ENCODE measurements at places on chromosomes 1 and 21. TPM values are rescaled to one million over a fixed set of nuclear protein-coding genes. Genes with fewer than 3 reads are reported as not detected.

Gene KCNAB2
- 5.8 TPM for total RNA-seq

Gene PLA2G2D
- not detected for total RNA-seq

Gene CADM3
- not detected for total RNA-seq

Gene TNFRSF18
- total RNA-seq: 0.34 TPM

Gene CFAP57
- total RNA-seq: 0.16 TPM

Gene FALEC
- 1.6 TPM for total RNA-seq

Gene LRRC38
- total RNA-seq: not detected

Gene SLAMF9
- total RNA-seq: not detected

Gene CR1L
- total RNA-seq: not detected

Gene AADACL4
- 0.09 TPM for total RNA-seq

Gene MAP3K21
- total RNA-seq: 0.52 TPM

Gene SAMD13
- total RNA-seq: 0.94 TPM

Gene C1orf87
- not detected for total RNA-seq

Gene TBX15
- total RNA-seq: not detected

Gene LIPI
- total RNA-seq: not detected

Gene ZNF697
- total RNA-seq: 7.6 TPM

Gene ACP6
- 1.9 TPM for total RNA-seq

Gene SLC41A1
- total RNA-seq: 8.4 TPM

Gene TRIM17
- total RNA-seq: 0.34 TPM

Gene LORICRIN
- not detected for total RNA-seq
